ENCODE measurements at places on chromosomes 6 and 20.

GRCh38 chr6:149318581-149319286, 1.2 kb downstream of the TAB2 start:
- no peak for DNase-seq

DNA sequence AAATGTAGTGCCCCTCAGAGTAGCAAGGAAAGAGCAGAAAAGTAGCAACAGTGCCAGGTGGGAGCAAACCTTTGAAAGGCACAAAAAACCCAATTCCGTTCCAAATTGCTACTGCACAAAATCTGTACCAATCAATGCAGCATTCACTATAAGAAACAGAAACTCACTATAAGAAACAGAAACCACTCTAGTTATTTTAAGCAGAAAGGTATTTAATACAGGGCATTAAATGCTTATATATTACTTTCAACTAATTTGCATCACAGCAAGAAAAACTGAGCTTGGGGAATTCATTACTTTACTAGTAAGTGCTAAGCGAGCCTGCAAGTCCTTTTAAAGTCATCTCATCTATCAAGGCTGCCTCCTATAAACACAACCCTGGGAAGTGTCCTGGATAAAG, 116.5 kb upstream of the OLIG3 start:
- no peak for DNase-seq

DNA sequence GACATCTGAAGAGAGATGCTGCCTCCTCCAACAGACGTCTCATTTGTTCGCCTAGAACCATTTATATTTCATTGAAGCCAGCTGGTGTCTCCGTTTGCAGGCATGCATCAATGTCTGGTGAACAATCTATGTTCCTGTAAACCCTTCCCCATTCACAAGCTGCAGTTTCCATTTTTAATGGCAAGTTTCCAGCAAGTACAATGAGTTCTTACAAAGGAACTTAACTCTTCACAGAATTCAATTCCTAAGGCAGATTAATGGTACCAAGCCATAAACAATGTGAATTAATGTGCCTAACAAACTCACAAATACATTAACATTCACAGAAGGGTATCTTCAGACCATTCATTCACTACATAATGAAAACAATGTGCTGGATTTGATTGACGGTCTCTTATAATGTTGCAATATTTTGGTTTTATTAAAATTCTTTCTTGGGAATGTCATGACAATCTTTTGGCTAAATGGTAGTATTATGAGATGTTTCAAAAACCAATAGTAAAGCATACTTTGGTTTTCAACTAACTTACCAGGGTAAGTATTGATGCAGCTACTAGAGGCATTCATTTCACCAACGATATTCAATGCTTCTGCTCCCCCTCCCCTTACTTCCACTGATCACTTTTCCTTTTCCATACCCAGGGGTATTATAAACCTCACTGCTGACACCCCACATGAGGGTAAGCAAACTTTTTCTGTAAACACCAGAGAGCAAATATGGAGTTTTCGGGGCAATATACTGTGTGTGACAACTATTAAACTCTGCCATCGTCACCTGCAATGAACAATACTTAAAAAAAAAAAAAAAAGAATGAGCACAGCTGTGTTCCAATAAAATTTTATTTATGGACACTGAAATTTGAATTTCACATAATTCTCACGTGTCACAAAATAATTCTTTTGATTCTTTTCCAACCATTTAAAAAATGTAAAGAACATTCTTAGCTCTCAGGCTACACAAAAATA, 4.2 kb downstream of the AKIRIN2 start:
- DNase-seq = no peak

GRCh38 chr20:45782890-45783289, 8.8 kb downstream of the WFDC3 start:
- no peak for DNase-seq

DNA sequence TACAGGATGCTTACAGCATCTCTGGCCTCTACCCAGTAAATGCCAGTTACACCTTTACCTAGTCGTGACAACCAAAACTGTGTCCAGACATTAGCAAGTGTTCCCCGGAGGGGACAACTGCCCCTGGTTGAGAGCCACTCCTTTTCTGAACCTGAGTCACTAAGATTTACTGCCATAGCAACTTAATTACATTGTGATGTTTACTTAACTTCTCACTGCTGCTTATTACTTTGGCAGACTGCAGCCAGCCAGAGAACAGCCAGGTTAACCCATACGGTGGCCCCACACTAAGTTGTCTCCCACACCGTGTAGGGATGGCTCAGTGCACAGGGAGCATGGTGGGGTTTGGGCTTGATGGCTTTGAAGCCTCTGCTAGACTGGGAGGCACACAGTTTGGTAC, 204.7 kb upstream of the SULF2 start:
- DNase-seq = no peak

DNA sequence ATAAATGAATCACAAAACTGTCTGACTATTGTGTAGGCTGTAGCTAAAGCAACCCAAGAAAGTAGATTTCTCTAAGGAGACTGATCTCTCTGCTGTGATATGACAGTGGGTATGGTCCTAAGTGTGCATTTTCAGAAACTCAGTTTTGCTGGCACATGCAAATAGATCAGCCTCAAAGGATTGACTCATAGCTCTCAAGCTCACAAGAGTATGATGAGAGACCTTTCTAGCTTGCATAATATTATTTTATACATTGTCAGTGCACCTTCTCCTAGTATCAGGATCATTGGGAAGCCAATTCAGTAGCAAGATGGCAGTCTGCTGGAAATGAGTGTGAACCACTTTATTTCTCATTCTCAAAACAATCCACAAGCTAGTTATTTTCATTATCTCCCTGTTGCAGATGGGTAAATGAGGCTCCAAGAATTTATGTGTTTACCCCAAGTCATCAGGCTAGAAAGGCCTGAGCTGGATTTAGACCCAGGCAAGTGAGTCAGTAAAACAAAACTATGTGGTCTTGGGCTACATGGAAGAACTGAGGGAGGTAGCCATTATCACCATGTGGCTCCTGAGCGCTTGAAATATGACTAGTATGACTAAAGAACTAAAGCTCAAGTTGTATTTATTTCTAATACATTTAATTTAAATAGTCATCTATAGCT, 27.9 kb upstream of the PLCB4 start:
- DNase-seq = no peak

DNA sequence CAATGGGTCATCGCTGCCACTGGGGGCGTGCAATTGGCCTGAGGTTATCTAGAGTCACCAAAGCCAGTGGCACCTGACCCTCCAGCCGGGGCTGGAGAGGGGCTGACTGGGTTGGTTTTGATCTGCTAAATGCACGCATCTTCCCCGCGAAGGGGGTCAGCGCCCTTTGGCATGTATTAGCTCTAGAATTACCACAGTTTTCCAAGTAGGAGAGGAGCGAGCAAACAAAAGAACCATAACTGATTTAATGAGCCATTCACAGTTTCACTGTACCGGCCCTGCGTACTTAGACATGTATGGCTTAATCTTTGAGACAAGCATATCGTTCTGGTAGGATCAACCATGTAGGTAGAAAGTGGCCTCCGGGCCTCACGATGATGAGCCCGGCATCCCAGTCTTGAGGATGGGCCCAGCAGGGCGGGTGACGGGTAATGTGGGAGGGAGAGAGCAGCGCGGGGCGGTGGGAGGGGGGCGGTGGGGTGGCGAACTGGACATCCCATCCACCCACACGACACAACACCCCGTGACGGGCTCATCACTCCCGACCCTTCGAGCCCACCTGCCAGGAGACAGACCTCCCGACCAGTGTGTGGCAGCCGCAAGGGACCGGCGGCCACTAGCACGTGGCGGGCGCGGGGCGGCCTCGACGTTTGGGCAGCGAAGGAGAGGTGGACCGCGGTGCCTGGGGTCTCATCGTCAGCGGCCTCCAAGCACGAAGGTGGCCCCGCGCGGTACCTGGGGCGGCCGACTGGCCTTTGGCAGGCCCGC, 1957.5 kb upstream of the DEFB115 start:
- DNase-seq = no peak
